ENCODE measurements at places on chromosomes 2 and 18. TPM values are rescaled to one million over a fixed set of nuclear protein-coding genes. Genes with fewer than 3 reads are reported as not detected.

DNA sequence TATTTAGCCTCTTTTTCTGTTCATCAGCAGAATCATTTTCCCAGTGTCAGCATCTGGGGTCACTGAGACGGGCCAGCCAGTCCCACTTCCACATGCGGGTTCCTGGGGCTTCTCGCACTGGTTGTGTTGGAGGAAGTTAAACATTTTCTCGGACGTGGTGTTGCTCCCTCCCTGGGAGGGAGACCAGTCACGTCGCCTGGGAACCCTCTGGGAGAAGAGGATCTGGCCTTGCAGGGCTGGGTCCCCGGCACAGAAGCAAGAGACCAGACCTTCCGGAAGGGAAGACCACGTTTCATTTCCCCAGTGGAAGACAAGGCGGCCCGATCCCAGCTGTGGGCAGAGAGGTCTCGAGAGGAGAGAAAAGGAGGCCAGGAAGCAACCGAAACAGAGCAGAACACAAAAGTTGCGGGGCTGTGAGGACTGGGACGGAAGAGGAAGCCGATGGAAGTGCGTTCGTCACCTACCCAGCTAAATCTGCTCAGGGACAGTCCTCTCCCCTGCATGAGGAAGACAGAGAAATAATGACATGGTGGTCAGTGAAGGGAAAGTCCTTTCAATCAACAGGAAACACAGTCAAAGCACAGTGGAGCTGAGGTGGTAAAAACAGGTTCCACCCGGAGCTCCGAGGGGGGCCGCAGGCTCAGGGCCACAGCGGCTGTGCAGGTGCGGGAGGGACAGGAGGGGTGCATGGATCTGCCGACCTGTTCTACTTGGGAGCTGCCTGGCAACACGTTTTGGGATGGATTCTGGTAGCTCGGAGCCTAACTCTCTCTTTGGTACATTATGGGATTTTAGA lies 144.4 kb downstream of the MBP start:
- DNase-seq, result no peak

GRCh38 chr2:207825045-207825954 lies 55.6 kb upstream of the FZD5 start:
- DNase-seq, result no peak

- DNase-seq, result no peak
Measured at GRCh38 chr2:216113572-216113971, 4.4 kb downstream of the XRCC5 start.

DNA sequence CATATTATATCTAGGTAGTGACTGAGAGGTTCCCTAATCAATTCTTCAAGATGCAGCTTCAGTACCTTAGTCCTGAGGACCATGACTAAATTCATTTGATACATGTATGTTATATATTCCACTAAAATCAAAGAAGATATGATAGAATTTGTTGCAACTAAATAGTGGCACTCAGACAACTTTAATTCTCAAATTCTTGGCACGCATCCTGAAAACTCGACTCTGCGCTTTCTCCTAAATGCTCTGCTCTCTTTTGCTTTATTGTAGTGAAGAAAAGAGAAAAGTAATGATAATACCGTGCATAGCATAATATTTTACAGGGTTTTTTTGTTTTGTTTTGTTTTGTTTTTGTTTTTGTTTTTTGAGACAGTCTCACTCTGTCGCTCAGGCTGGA lies 475.3 kb downstream of the ARHGAP15 start:
- DNase-seq, result no peak

The TYW5 gene
- total RNA-seq, result 17.4 TPM

The CFAP221 gene
- not detected for total RNA-seq

The OSR1 gene
- not detected for total RNA-seq

The SGPP2 gene
- not detected for total RNA-seq

- no peak for DNase-seq
Measured at GRCh38 chr2:227025510-227025909, 138.5 kb downstream of the COL4A4 start.

The C2orf81 gene
- 1.7 TPM for total RNA-seq

GRCh38 chr18:6399776-6400175 lies 14.9 kb downstream of the L3MBTL4 start:
- DNase-seq, result no peak
